ENCODE measurements at places on chromosomes 4 and X.

DNA sequence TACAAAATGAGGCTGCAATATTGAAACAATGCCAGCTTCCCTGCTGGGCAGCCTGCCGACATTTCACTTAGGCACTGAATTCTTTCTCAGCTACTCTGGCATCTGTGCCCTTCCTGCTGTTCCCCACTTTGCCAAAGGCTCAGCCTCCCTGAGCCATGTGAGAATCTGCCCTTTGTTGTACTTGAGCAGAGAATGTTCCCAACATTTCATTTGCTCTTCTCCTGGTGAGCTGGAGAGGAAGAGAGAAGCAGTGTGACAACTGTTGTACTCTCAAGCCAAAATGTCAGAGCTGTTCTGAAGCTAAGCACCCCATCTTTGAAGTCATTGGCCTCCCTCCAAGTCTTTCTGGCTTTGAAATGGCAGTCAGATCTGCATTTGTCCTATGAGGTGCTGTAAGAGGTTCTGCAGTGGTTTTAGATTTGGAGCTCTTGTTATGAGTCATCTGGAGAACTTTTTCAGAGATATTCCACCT is 32.5 kb downstream of the LANCL3 start:
- peak; percentile 2 for DNase-seq

DNA sequence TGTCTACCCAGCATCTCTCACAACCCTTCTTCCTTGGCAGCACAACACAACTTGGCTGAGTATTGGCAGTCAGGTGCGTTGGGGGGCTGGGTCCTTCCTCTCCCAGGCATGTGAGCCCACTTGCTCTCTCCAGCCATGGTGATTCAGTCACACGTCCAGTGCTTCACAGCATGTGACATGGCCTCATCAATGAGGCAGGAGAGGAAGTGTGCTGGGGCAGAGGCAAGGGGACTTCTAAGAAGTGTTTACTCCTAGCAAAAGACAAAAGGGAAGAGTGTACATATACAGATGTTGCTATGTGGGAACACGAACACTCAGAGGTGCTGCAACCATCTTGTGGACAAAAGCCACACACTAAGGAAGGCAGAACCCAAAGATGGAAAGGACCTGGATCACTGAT is 380.8 kb downstream of the FBXW7 start:
- DNase-seq: no peak

- DNase-seq: no peak
Measured at GRCh38 chr4:183770906-183771305, 111.8 kb downstream of the TRAPPC11 start.

DNA sequence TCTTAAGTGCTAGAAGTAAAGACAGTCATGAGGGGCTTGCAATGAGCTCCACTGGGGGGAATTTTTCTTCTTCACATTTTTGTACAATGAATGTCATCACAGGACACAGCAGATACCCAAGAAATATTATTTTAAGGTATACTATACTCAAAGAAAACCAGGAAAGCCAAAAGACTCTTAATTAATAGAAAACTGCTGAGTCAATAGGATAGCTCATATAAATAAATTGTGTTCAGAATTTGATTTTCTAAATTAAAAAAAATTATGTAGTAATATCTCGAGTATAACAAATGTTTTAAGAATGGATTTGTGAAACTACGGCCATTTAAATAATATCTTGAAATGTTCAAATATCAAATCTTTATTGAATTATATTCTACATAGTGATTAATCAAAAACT is 25.7 kb upstream of the CXCL8 start:
- DNase-seq: no peak

GRCh38 chrX:133005042-133005441 is 46.6 kb upstream of the HS6ST2 start:
- DNase-seq: peak; percentile 4

DNA sequence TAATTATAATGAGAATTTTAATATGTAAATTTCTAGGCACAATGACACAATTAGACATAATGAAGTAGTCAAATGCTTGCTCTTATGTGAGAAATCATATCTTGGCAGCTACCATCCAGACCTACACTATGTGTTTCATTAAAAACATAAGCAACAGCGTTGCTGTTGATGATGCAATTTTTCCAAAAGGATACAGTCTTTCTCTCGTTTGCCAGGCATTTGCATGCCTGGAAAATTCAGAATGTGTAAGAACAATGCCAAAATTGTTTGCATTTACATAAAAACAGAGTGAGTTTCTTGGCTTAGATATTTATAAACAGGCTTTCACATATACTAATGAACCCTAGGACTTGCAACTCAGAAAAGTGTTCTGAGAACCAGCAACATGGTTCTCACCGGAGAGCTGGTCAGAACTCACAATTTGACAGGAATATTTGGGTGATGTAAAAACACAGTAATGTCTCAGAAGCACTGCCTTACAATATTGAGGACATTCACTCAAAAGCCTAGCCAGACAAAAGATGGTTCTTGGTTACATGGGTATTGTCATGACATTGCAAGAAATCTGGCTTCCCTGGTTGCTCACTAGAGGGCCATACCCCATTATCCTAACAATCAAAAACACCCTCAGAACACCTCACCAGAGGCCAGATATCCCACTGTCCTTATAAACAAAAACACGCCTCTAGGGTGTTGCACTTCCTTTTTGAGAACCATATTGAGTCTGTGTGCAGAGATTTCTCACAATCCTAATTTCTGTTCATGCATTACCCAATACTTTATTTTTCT is 1029.0 kb upstream of the AGA start:
- DNase-seq: peak; percentile 26

GRCh38 chr4:172740434-172740833 is 428.2 kb upstream of the GALNT7 start:
- DNase-seq: no peak

- DNase-seq: no peak
Measured at GRCh38 chrX:46676399-46677356, 82.2 kb downstream of the SLC9A7 start.

- no peak for DNase-seq
Measured at GRCh38 chr4:186881521-186882220, 158.0 kb upstream of the FAT1 start.

- no peak for DNase-seq
Measured at GRCh38 chr4:185700048-185700447, 111.9 kb downstream of the SORBS2 start.

GRCh38 chrX:38335382-38335781 is 8.1 kb upstream of the RPGR start:
- DNase-seq: no peak

DNA sequence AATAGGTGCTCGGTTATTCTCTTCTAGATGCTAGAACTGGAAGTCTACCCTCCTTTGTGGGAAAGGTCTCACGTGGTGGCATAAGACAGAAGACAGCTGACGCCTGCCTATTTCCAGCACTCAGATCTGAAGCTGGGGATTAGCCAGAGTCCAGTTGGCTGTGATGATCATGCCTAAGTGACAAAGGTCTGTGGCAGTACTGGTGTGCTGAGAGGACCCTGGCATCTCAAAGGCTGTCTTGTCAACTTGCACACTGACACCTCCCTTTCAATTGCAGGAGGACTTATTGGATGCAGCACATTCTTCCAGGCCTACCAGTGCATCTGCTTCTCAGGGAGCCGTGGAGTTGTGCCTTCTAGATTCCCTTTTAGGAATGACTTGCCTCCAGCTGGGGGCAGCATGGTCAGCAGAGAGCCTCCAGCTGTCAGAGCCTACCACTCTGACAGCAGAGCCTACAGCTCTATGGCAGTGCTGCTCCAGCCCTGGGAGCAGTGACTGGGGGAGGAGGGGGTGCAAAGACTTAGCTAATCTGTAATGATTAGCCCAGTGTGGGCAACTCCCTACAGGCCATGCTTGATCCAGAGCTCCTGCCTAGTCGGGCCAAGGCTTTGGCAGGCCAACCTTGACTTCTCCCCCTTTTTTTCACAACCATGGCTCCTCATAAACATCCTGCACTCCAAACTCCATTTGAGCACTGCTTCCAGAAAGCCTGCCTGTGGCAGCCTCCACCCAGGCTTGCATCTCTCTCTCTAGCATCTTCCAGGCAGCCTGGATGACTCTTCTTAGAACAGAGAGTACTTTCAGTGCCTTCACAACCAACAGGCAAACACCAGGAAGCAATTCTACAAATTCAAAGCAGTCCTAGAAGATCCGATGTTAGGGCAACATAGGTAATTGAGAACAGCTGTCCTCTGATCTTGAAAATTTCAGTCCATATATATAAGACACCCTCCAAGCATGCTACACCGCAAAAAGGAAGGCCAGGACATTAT is 13.8 kb upstream of the FGFBP2 start:
- peak; percentile 23 for DNase-seq

- no peak for DNase-seq
Measured at GRCh38 chr4:25936696-25937095, 22.7 kb downstream of the SMIM20 start.

DNA sequence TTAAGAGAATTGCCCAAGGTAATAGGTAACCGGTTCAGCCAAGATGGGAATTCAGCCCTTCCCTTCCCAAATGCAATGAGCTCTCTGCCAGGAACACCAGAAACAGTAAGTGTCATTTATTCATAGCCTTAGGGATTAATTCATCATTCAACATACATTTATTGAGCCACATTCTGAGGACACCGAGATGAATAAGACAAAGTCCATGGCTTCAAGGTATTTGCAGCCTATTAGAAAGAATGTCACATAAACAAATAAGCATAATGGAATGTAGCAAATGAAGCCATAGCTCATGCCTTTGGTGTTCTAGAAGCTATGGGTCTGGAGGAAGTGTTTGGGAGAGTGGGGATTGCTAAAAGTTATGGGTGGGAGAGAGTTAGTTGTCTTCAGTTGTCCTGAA is 6.3 kb upstream of the TAB3 start:
- no peak for DNase-seq

- DNase-seq: no peak
Measured at GRCh38 chr4:86993909-86994681, 59.3 kb downstream of the AFF1 start.

- DNase-seq: no peak
Measured at GRCh38 chr4:122012735-122013134, 60.9 kb upstream of the TRPC3 start.

DNA sequence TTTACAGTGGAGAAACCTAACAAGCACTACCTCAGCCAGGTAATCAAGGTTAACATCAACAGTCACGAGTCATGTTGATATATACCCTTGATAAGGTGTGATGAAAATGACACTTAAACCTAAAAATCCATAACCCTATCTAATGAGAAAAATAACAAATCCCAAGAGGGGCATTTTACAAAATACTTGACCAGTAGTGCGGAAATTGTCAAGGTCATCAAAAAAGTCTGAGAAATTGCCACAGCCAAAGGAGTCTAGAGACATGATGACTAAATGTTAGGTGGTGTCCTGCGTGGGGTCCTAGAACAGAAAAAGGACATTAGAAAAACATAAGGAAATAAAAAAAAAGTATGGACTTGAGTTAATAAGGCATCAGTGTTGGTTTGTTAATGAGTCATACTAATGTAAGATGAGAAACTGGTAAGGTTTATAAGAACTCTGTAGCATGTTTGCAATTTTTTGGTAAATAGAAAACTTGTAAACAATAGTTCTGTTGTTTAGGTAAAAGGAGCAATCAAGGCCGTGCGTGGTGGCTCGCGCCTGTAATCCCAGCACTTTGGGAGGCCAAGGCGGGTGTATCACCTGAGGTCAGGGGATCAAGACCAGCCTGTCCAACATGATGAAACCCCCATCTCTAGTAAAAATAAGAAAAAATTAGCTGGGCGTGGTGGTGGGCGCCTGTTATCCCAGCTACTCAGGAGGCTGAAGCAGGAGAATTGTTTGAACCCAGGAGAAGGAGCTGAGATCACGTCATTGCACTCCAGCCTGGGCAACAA is 2.9 kb downstream of the RPL36A start:
- DNase-seq: no peak

All from muscle of back (tissue), 13 donors.